ENCODE measurements at places on chromosomes 1 and 21. TPM values are rescaled to one million over a fixed set of nuclear protein-coding genes. Genes with fewer than 3 reads are reported as not detected.

- peak; percentile 67 for DNase-seq
- no peaks in the 10 kb centered on the region for H3K36me3 ChIP-seq
Observed at GRCh38 chr1:229714964-229715603, 89.0 kb downstream of the URB2 start.

GRCh38 chr1:61004262-61005003, 77.9 kb upstream of the NFIA start:
- H3K27me3 ChIP-seq: peaks cover 13% of the 10 kb centered on the region
- no peak for DNase-seq
- H3K27ac ChIP-seq: no peak overlapping the region
- peaks cover 5% of the 10 kb centered on the region for H3K4me1 ChIP-seq
- H3K36me3 ChIP-seq: no peaks in the 10 kb centered on the region
- no peak overlapping the region for H3K4me3 ChIP-seq

DNA sequence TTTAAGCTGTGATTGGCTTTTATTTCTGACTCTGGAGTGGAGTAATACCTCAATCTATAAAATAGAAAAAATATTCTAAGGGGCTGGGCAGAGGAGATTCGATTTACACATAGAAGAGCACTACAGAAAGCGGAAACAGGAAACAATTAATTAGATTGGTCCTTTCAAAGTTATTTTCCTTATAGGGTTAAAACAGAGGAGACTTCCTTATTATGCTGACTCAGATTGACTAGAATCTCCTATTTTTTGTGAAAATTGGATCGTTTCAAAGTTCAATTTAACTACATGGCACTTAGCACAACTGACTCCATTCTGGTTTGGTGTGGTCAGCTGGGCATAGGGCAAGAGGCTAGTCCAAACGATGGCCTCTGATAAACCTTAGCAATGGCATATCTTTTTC, 48.3 kb upstream of the NCAM2 start:
- H3K27me3 ChIP-seq: no peaks in the 10 kb centered on the region
- no peaks in the 10 kb centered on the region for H3K4me1 ChIP-seq
- no peak overlapping the region for H3K4me3 ChIP-seq

DNA sequence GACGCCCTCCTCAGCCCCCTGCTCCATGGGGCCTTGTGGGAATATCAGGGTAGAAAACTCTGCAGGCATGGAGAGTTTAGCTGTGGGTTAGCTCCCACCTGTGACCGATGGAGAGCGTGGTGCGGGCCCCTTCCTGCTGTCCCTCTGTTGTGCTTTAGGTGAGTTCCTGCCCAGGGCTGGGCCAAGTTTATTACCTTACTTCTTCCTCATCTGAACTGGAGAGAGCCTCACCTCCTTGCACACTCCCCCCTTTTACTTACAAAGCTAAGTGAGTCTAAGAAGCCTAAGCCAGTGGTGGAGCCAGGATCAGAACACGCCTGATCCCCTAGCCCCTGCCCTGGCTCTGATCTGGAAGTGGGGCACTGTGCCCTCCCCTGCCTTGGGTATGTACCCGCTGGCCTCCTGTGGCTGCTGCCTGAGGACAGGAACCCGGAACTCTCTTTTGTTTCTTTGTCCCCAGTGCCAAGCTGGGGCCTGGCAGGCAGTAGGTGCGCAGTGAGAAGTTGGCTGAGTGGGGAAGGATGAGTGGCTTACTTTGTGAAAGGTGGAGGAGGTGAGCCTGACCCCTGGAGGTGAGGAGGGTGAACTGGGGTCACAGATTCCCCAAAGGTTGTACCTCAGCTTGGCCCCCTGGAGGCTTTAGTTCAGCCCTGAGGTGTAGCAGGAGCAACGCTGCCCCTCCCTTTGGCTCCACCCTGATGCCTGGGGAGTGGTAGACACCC, 32.9 kb downstream of the ARHGEF10L start:
- no peak overlapping the region for H3K27ac ChIP-seq
- DNase-seq: no peak
- no peak overlapping the region for H3K4me3 ChIP-seq
- H3K27me3 ChIP-seq: no peaks in the 10 kb centered on the region
- H3K4me1 ChIP-seq: no peaks in the 10 kb centered on the region

The CELA2A gene
- total RNA-seq: not detected

DNA sequence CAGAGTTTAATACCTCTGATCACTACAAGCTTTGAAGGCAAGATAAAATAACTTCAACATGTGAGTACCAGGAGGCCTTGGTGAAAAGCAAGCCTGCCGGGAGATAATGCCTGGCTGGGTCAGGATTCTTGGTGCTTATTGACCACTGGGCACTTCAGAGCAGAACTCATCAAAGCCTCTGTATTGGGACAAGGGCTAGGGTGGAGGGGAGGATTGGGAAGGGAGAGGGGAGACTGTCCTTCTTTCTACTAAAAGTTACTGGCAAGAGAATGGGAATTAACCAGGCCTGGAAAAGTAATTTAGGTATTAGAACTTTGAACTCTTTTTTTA, 35.2 kb downstream of the NEK2 start:
- H3K36me3 ChIP-seq: no peaks in the 10 kb centered on the region
- peaks cover 7% of the 10 kb centered on the region for H3K27me3 ChIP-seq
- H3K4me3 ChIP-seq: no peak overlapping the region
- peaks cover 9% of the 10 kb centered on the region for H3K4me1 ChIP-seq
- no peak overlapping the region for H3K27ac ChIP-seq
- no peak for DNase-seq

GRCh38 chr1:96931136-96931535, 209.6 kb downstream of the PTBP2 start:
- peaks cover 16% of the 10 kb centered on the region for H3K4me1 ChIP-seq
- no peak overlapping the region for H3K27ac ChIP-seq
- no peak overlapping the region for H3K4me3 ChIP-seq
- H3K36me3 ChIP-seq: no peaks in the 10 kb centered on the region

The FCN3 gene
- total RNA-seq: not detected

DNA sequence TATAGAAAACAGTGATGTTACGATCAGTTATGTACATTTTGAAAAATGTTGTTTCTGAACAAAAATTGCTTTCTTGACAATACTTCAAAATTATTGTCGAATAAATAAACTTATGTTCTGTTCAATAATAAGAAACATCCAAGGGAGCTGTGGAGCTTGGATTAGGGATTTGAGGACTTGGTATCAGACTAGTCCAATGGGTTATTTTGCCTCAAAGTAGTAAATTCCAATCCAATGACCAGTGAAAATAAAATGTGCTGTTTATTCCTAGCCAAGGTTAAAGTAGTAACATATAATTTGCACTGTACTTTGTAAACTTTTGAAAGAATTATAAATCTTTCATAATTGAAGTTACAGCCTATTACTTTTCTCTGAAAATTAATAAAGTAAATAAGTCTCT, 79.1 kb upstream of the IVNS1ABP start:
- peaks cover 14% of the 10 kb centered on the region for H3K4me1 ChIP-seq
- H3K27ac ChIP-seq: no peak overlapping the region
- no peak for DNase-seq
- no peaks in the 10 kb centered on the region for H3K27me3 ChIP-seq

- no peaks in the 10 kb centered on the region for H3K27me3 ChIP-seq
- peak overlapping the region; percentile 91 for H3K4me3 ChIP-seq
- peak overlapping the region; percentile 99 for H3K27ac ChIP-seq
- peaks cover 37% of the 10 kb centered on the region for H3K36me3 ChIP-seq
- peak; percentile 97 for DNase-seq
Observed at GRCh38 chr1:201019321-201019977, 4.1 kb downstream of the KIF21B start.

The LDLRAD2 gene
- total RNA-seq: not detected

DNA sequence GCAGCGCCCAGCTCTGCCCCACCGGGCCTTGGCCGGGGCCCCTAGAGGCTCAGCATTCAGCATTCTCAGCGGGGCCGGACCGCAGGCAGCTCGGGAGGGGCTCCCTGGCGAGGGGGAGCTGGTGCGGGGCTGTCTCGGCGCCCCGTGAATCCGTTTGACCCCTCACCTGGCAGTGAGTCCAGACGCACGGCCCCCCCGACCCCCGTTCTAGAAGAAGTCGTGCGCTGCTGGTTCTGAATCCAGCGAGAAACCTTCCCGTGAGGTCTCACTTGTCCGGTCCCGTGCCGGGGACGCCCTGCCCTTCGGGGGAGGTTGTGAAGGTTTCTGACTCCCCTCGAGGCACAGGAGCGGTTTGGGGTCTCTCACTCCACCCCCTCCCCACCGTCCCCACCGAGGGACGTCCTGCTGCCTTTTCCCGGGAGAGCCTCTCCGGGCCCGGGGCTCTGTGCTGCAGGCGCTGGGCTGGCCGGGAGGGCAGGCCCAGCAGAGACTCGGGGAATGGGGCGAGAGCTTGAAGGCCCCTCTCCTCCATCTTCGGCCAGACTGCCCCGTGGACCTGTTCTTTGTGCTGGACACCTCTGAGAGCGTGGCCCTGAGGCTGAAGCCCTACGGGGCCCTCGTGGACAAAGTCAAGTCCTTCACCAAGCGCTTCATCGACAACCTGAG, 655 bp downstream of the COL6A1 start:
- no peak for DNase-seq
- peaks cover 12% of the 10 kb centered on the region for H3K27me3 ChIP-seq
- no peak overlapping the region for H3K27ac ChIP-seq
- H3K4me3 ChIP-seq: no peak overlapping the region
- no peaks in the 10 kb centered on the region for H3K36me3 ChIP-seq

DNA sequence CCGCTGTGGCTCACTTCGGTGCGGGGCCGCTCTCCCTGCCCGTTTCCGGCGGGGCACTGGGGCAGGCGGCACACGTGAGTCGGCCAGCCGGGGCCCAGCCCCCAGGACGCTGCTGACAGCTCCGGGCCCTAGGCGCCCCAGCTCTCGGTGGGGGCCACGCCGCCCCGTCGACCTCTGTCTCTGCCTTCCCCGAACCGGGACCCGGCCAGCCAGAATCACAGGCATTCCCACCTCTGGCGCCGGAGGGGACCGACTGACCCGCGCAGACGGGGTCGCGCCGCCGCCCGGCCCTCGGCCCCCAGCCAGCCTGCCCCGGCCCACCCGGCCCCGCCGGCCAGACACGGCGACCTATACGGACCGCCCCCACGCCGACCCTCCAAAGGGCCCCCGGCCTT, 755 bp downstream of the SCMH1 start:
- peaks cover 4% of the 10 kb centered on the region for H3K27me3 ChIP-seq
- H3K4me1 ChIP-seq: peaks cover 36% of the 10 kb centered on the region
- H3K27ac ChIP-seq: peak overlapping the region; percentile 69
- peak; percentile 58 for DNase-seq

GRCh38 chr1:196324345-196324744, 283.9 kb downstream of the KCNT2 start:
- no peak overlapping the region for H3K27ac ChIP-seq
- no peaks in the 10 kb centered on the region for H3K36me3 ChIP-seq
- H3K4me3 ChIP-seq: no peak overlapping the region
- no peaks in the 10 kb centered on the region for H3K27me3 ChIP-seq
- DNase-seq: no peak

DNA sequence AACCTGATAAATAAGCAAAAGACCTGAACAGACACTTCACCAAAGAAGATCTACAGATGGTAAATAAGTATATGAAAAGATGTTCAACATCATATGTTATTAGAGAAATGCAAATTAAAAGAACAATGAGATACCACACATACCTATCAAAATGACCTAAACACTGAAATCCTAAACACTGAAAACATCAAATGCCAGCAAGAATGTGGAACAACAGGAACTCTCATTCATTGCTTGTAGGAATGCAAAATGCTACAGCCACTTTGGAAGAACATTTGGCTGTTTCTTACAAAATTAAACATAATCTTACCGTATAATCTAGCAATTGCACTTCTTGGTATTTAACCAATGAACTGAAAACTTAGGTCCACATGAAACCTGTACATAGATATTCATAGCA, 14.9 kb upstream of the PIGK start:
- H3K27ac ChIP-seq: no peak overlapping the region
- H3K27me3 ChIP-seq: peaks cover 2% of the 10 kb centered on the region
- H3K36me3 ChIP-seq: no peaks in the 10 kb centered on the region
- no peak for DNase-seq

- no peak overlapping the region for H3K27ac ChIP-seq
- no peaks in the 10 kb centered on the region for H3K4me1 ChIP-seq
- no peak for DNase-seq
- peaks cover 2% of the 10 kb centered on the region for H3K27me3 ChIP-seq
Observed at GRCh38 chr1:242784084-242784483, 259.6 kb upstream of the PLD5 start.

DNA sequence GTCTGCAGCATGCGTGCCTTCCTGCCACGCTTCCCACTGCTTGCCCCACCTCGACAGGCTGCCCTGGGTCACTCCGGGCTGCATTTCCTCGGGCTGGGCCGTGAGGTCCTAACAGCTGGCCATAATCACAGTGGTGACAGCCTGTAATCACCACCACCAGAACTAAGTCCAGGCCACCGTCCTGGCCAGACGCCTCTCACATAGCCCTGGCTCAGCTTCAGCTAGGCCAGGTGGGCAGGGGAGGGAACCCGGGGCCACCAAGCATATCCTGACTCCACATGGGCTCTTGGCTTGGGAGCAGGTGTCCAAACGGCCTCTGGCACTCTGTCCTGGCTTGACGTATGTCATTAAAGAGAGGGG, 229.5 kb downstream of the TRABD2B start:
- H3K27me3 ChIP-seq: peaks cover 2% of the 10 kb centered on the region
- H3K4me1 ChIP-seq: no peaks in the 10 kb centered on the region
- H3K36me3 ChIP-seq: no peaks in the 10 kb centered on the region
- no peak overlapping the region for H3K4me3 ChIP-seq

GRCh38 chr21:18153063-18153462, 91.6 kb upstream of the CHODL start:
- no peak for DNase-seq
- no peak overlapping the region for H3K27ac ChIP-seq
- no peaks in the 10 kb centered on the region for H3K27me3 ChIP-seq
- peaks cover 23% of the 10 kb centered on the region for H3K4me1 ChIP-seq
- no peaks in the 10 kb centered on the region for H3K36me3 ChIP-seq

- peaks cover 2% of the 10 kb centered on the region for H3K36me3 ChIP-seq
- H3K27ac ChIP-seq: no peak overlapping the region
- no peak overlapping the region for H3K4me3 ChIP-seq
Observed at GRCh38 chr1:222225316-222225691, 322.6 kb downstream of the HHIPL2 start.

The GCSAML gene
- total RNA-seq: not detected

- DNase-seq: no peak
- H3K4me1 ChIP-seq: no peaks in the 10 kb centered on the region
- H3K27ac ChIP-seq: no peak overlapping the region
- H3K27me3 ChIP-seq: peaks cover 6% of the 10 kb centered on the region
- no peaks in the 10 kb centered on the region for H3K36me3 ChIP-seq
Observed at GRCh38 chr1:229221106-229222019, 49.5 kb upstream of the RAB4A start.

GRCh38 chr1:157360023-157360390, 192.3 kb downstream of the FCRL5 start:
- no peaks in the 10 kb centered on the region for H3K4me1 ChIP-seq
- H3K36me3 ChIP-seq: no peaks in the 10 kb centered on the region
- no peak overlapping the region for H3K27ac ChIP-seq
- peaks cover 23% of the 10 kb centered on the region for H3K27me3 ChIP-seq
- no peak for DNase-seq
- no peak overlapping the region for H3K4me3 ChIP-seq

The FLG2 gene
- not detected for total RNA-seq
